ENCODE measurements at places on chromosomes 3 and 15. TPM values are rescaled to one million over a fixed set of nuclear protein-coding genes. Genes with fewer than 3 reads are reported as not detected.

DNA sequence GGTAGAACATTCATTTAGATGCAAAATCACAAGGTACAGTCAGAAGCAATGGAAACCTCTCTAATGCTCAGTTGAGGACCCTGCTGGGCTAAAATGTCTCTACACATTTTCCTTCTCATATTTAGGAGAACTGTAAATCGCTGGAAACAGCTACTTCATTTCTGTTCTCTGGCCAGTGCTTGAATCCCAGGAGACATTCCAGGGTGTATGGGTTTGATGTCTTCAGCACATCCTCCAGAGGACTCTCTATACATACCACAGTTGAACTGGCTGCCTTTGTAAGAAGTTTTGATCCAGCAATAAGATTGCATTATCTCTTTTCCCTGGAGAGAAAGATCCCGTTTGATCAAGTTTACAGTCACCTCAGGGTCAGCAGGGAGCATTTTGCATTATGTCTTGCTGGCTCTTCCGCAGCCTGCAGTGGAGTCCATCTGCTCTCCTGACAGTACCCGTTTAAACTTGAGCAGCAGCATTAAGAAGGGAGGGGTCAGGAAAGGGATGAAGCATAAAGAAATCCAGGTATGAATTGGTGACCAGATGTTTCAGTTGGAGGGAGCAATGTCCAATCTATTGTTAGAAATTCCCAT lies 676.0 kb downstream of the EPHA3 start:
- no peak for DNase-seq

- DNase-seq: no peak
These were observed 134.6 kb upstream of the KBTBD8 start for GRCh38 chr3:66863205-66864111.

CD96 gene
- total RNA-seq: 0.28 TPM

CMC1 gene
- 2.8 TPM for total RNA-seq

FAH gene
- total RNA-seq: 48.6 TPM

Data from IMR-90 (cell line).